ENCODE measurements at places on chromosomes 16 and 17.

GRCh38 chr16:86835982-86836381 is 257.6 kb downstream of the FOXL1 start:
- no peak for DNase-seq

GRCh38 chr17:16935241-16935663 is 36.7 kb downstream of the TNFRSF13B start:
- no peak for DNase-seq

- no peak for DNase-seq
These were observed 20.8 kb downstream of the UNC13D start for GRCh38 chr17:75823257-75824041.

GRCh38 chr16:13181432-13181831 is 280.0 kb downstream of the SHISA9 start:
- DNase-seq, result no peak

- DNase-seq, result no peak
These were observed 9.2 kb downstream of the DNAH17 start for GRCh38 chr17:78567991-78568390.
